ENCODE measurements at places on chromosomes 1 and 21. TPM values are rescaled to one million over a fixed set of nuclear protein-coding genes. Genes with fewer than 3 reads are reported as not detected.

DNA sequence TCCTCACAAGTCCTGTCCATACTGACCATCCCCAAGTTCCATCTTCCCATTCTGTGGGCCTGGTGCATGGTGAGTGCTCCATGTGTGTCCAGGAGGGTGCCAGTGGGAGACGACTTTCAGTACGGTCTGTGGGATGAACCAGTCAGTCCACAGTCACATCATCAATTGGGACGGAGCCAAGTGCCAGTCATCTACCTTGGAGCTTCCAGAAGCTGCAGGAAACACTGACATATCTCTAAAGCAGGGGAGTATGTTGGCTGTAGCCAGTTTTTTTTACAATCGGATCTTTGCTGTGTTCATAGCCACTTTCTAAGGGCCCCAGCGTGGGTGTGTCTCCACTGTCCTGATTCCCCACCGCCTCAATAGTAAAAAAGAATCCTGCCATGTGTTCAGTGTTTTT, 13.6 kb upstream of the TRIM17 start:
- DNase-seq: no peak

FAM131C gene
- not detected for total RNA-seq

CRYZL1 gene
- total RNA-seq: 38.0 TPM

DNA sequence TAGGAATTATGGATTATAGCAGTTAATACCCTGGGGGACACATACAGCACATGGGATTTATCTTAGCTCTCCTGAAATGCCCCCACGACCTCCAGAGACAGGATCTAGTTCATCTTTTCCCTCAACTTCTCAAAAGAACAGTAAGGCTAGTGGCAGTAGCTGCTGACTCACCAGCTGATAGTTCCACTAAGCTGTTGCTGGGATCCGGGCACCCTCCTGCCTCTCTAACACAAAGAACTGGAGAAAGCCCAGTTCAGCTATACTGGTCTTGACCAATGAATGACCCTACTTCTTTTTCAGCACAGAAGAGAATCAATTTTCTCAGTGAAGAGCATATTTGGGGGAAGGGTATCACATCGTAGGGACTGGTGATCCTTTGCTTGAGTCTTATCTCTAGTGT, 84.1 kb downstream of the PGBD5 start:
- DNase-seq: no peak

KCNJ15 gene
- 80.1 TPM for total RNA-seq

FMO5 gene
- total RNA-seq: 95.9 TPM

DNA sequence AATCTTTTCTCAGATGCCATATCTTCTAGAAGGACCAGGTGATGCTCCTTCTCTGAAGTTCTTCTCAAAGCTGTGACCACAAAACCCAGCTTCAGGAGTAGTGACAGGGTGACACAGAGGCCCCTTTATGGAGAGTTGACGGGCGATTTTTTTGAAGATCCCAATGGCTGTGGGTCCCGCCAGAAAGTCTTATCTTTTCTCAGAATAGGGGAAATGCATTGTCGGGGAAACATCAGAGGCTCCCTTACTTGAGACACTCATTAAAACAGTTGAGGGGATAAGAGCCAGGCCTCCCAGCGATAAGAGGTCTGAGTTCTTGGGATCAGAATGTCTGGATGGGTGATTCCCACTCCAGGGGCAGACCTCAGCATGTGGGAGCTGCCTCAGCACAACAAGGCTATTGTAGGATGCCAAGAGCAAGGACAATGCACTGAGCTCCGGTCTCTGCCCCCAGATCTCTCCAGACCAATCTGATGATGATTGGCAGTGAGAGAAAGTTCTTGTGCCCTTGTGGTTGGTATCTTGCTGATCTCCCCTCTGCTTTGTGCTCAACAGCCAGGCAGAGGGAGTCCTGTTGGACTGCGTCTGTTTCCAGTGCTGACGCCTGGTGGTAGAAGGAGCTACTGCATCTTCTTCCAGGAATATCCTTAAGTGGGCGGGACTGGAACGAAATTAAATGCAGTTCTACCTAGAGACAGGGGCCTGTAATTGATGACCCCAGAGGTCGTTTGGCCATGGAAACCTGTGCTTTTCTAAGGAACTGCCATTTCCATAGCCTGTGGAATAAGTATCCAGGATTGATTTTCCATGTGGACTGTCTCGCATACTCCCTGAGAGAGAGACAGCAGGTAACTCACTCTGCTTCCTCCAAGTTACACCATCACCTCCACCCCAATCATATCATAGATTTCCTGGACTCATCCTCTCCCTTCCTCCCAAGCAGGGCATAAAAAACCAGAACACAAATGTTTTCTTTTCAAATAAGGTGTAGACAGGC, 6.8 kb upstream of the ACKR1 start:
- DNase-seq: peak; percentile 63

GRCh38 chr1:77347646-77348045, 65.8 kb downstream of the AK5 start:
- no peak for DNase-seq

DNA sequence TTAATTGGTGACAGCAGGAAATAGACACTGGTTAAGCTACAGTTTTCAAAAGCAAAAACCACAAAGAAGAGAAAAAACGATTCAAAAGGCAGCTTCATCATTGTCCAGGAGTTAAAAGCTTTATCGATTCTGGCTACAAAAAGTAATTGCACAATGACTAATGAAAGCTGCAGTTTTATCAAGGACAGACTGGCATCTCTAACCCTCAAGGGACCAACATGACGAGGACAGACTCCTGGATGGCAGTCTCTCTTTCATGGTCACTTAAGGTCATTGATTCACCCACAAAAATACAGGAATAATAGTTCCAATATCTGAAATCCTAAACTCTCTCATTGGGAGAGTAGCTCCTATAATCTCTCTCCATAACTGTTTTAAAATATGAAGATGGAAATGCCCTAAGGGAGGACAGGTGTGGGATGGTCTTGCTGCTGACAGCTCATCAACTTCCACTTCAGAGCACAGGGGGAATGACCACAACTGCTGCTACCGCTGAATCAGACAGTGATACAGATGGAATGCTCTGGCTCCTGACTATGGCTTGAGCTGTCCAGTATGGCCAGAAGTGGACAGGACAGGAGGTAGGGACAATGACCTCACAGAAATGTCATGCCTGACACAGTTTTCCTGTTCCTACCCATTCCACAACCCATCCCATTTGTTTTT, 17.4 kb upstream of the CPLANE2 start:
- DNase-seq: no peak

SELL gene
- total RNA-seq: 12.1 TPM

GRCh38 chr1:95071539-95071938, 1.2 kb downstream of the ALG14 start:
- DNase-seq: no peak

GRCh38 chr1:199590708-199591107, 436.8 kb upstream of the NR5A2 start:
- DNase-seq: no peak

- no peak for DNase-seq
Measured at GRCh38 chr1:46413596-46413985, 19.5 kb downstream of the FAAH start.

DNA sequence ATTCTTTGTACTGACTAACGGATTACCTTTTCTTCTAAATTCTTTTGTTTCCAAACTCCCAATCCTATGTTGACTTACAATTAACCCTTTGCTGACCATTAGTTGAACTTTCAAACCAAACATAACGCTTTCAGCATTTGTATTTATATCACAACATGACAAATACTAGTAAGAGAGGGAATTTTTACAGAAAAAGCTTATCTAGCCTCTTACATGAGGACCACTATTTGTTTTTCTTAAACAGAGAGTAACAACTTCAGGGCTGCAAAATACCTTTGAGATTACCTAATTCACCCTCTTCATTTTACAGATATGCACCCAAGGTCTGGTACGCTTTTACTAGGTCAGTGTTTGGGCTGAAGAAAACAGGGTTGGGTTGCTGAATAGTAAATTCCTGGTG, 45.0 kb upstream of the CXADR start:
- DNase-seq: no peak

TLCD4 gene
- 13.6 TPM for total RNA-seq

DNA sequence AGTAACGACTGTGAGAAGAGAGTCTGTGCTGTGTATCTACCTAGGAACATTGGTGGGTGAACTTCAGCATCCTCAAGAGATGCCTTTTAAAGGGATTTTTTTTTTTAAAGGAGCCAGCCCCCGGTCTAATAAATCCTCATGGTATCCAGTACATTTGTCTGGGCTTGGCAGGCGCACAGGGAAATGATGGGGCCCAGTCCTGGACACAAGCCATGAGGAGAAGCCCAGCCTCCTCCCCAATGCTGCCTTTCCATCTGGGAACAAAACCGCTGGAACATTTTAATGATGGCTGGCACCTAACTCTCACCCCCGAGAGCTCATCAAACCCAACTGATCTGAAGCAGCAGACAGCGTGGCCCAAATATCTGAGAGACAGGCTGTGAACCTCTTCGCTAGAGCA, 64.2 kb downstream of the ACOT7 start:
- DNase-seq: no peak

- DNase-seq: no peak
Measured at GRCh38 chr1:16289959-16290358, 53.0 kb upstream of the CPLANE2 start.

DNA sequence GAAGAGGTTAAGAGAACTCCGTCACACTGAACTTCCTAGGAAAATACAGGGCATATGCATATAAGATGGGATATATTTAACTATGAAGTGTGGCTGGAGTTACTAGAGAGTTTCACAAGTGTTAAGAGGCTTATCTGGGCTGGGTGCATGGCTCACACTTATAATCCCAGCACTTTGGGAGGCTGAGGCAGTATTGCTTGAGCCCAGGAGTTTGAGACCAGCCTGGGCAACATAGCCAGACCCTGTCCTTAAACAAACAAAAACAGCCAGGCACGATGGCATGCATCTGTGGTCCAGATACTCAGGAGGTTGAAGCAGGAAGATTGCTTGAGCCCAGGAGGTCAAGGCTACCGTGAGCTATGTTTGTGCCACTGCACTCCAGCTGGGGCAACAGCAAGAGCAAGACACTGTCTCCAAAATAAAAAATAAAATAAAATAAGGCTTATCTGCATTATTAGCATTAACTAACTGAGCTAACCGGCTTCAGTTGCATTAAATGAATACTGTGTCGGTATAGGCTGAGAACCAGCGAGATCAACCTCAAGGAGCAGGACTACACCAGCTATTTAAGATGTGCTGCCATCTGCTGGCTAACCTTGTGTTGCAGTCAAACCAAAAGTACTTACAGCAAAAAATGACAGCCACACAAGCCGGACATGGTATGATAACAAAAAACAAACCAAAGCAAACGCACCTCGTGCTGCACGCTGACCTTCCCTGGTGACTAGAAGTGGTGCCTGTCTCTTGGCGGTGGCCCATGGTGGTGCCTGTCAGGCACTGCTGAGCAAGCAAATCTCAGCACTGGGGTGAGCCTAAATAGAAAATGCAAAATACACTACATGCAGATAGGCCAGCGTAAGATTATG, 19.7 kb upstream of the RBBP5 start:
- DNase-seq: no peak

BRINP3 gene
- 1.2 TPM for total RNA-seq

GRCh38 chr1:44672254-44672955, 1.9 kb downstream of the TMEM53 start:
- peak; percentile 66 for DNase-seq

DNA sequence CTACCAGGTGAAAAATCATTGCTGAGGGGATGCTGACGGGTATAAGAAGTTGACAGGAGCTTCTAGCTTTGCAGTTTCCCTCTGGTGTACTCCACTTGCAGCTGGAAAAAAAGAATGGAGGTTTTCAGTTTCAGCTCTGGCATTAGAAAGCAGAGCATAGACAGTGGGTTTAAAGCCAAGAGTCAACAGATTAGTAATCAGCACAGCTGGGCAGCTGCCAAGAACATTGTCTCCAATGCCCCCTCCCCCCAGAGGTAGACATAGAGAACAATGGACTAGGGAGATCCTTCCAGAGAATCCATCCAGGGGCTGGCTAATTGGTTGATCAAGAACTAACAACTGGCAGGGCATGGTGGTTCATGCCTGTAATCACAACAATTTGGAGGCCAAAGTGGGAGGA, 10.1 kb upstream of the ZBTB8B start:
- no peak for DNase-seq

DNA sequence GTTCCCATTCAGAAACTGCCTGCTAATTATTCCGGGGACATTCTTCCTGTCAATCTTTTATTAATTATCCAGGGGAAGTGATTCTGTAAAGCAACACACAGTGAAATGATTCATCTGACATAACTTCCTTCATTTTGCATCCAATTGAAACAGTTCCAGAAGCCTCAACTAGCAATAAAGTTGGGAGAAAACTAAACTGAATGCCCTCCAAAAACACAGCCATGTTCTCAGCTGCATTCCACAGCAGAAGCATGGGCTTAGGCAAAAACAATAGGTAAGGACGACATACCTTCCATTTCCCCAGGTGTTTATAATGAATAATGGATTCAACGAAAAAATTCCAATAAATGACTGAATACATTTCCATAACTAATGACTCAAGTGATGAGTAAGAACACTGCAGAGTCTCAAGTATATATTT, 36.9 kb upstream of the TARBP1 start:
- no peak for DNase-seq

DNA sequence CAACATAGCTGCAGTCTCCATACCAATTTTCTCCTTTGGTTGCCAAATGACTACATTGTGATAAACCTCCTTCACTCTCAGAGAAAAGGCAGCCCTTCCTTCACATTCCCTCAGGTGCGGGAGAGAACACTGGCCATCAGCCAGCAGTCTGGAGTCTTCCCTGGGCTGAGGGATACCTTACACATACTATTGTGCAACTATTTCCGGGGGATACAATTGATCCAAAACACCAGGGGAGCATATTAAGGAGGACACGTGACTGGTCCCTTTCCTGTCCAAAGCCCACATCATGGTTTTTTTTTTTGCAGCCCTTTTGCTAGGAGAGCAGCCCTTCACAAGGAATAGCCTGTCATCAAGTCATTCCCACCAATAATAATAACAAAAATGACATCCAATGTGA, 172.1 kb upstream of the ZRANB2 start:
- no peak for DNase-seq

DNA sequence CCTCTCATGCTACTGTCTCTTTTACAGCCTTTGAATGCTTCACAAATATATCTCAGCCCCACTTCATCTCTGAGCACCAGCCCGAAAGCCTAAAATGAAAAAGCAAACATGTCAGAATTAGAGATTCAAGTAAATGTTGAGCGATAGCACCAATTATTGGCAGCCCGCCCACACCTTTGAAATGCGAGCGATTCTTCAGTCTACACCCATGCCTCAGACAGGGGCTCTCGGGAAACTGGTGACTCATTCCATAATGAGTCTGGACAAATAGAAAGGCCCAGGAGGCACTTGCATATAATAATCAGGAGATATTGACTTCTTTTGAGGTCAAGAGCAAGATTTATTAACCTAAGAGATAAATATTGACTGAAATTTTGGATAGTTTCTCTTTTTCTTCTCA, 487.3 kb upstream of the PTBP2 start:
- peak; percentile 74 for DNase-seq

CD5L gene
- 0.93 TPM for total RNA-seq

DNA sequence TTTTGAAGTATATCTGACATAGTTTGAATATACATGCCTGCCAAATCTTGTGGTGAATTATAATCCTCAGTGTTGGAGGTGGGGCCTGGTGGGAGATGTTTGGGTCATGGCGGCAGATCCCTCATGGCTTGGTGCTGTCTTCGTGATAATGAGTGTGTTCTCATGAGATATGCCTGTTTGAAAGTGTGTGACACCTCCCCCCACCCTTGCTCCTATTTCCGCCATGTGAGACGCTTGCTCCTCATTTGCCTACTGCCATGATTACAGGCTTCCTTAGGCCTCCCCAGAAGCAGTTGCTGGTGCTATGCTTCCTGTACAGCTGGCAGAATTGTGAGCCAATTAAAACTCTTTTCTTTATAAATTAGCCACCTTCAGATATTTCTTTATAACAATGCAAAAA, 436.6 kb upstream of the BEND5 start:
- DNase-seq: no peak

All from upper lobe of right lung (tissue), 1 donor.